ENCODE measurements at places on chromosomes 1 and 21.

DNA sequence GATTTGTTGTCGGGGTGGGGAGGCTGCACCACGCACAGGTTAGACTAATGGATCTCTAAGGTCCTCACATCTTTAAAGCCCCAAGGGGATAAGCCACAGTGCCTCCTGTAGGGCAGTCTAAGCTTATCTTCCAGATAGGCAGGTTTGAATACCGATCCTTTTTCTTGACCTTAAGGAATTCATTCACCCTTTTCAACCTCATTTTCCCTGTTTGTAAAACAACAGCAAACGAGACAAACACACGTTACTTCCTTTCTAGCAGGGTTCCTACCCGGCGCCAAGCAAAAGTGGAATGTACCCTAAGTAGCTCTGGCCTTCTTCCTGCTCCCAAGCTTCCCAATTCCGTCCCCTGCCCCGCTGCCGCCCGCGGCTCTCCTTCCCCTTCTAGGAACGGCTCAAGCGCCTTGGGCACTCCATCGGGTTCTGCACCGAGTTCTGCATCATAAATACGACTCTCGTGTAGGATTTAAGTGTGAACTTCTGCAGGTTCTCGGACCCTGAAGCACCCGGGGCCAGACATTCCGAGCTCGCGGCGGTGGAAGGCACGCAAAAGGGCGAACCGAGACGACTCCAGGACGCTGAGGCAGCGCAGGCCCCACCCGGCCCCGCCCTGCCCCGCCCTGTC lies 548 bp upstream of the CDC20 start:
- peak; percentile 58 for DNase-seq

DNA sequence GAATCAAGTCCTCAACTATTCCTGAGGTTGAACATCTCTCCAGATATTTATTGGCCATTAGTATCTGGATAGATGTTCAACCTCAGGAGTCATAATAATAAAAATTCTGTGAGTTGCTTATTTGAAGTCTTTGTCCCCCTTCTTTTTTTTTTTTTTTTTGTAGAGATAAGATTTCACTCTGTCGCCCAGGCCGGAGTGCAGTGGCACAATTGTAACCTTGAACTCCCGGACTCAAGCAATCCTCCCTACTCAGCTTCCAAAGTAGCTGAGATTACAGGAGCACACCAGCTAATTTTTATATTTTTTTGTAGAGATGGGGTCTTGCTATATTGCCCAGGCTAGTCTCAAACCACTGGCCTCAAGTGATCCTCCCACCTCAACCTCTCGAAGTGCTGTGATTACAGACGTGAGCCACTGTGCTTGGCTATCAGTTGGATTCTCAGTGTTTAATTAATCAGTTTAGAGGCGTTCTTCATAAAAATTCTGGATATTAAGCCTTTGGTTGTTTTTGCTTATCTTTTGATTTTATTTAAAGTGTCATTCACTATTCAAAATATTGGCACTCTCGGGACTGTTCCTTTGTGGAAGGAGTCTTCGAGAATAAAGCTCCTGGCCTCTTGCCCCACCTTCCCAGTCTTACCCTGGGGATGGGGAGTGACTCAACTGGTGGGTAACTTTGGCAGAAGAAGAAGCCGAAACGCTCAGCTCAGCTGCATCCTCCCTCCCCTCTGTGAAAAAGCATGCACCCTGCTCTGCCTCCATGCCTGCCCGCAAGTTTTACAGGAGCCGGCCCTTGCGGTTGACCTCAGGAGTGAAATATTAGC lies 11.2 kb upstream of the HYI start:
- no peak for DNase-seq

- no peak for DNase-seq
These were observed 17.6 kb downstream of the SYNJ1 start for GRCh38 chr21:32710069-32710784.

- no peak for DNase-seq
These were observed 9.1 kb downstream of the CFAP410 start for GRCh38 chr21:44329971-44330681.

GRCh38 chr1:205330150-205330549 lies 8.6 kb upstream of the NUAK2 start:
- no peak for DNase-seq

DNA sequence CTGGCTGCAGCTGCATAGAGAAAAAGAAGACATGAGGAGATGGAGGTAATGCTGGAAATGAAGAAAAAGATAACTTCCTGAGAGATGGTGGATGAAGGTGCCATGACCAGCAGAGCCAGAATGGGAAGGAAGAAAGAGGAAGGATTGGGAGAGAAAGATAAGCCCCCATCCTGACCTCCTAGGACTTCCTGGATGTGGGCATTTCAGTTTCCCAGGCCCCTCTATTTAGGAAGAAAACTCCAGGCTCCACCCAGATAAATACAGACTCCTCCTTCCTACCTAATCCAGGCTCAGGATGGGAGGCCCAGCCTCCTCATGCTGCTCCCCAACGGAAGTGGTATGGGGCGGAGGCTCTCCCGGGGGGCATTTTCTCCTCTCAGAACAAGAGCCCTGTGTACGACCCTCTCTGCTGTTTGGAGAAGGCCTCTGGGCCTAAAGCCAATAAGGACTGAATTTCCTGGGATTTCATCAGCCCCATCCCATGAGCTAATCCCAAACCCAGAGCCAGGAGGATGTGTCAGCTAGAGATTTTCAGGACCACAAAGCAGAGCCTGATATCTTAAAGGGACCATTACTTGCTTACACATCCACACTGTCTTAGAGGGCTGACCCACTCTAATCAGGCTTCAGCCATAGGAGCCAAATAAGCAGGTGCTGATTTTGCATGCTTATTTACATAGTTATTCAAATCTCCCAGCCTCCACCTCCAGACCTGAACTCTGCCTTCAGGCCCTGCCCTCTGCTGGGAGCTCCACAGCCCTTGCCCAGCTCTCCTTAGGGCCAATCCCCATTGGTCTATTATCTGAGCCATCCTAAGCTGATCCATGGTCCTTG lies 5.1 kb upstream of the ARHGEF2 start:
- DNase-seq: no peak

- no peak for DNase-seq
These were observed 38.2 kb downstream of the NTPCR start for GRCh38 chr1:232988572-232989040.

DNA sequence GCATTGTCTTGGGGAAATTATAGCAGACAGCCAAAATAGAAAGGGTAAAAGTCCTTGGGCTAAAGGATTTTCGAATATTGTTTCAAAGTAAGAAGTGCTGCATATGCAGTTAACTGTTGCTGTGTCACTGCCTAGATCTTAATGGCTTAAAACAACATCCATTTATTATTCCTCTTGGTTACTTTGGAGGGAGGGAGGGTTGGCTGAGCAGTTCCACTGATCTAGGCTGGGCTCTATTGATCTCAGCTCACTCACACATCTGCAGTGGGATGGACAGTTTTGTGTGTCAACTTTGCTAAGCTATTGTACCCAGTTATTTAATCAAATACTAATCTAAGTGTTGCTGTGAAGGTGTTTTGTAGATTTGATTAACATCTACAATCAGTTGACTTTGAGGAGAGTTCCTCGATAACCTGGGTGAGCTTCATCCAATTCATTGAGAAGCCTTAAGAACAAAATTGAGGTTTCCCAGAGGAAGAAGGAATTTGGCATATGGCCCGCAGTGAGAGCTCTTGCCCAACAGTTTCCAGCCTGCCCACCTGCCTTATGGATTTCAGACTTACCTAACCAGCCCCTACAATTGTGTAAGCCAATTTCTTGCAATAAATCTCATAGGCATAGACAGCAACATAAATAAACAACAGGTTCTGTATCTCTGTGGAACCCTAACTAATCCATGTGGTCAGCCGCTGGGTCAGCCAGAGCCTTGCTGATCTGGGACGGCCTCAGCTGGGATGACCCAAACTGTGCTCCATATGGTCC lies 187.3 kb downstream of the AK5 start:
- DNase-seq: no peak

GRCh38 chr21:26072666-26073615 lies 97.6 kb downstream of the APP start:
- DNase-seq: no peak

GRCh38 chr1:182120411-182121258 lies 59.1 kb upstream of the ZNF648 start:
- DNase-seq: no peak

DNA sequence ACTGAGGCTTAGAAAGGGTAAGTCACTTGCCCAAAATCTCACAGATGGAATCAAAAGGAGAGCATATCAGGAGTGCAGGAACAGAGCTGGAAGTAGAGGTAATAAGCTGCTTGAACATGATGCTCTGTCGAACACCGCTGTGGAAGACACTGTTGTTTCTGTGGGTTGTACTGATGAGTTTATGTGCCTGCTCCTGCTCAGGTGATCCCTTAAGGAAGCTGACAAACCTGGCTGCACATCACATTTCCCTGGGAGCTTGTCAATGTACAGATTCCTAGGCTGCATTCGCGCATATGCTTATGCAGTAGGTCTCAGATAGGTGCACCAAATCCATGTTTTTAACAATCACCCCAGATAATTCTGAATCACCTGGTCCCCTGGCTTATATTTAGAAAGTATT lies 79.7 kb downstream of the ZNF326 start:
- no peak for DNase-seq

- peak; percentile 50 for DNase-seq
These were observed 17.2 kb downstream of the PTP4A2 start for GRCh38 chr1:31920956-31921355.

DNA sequence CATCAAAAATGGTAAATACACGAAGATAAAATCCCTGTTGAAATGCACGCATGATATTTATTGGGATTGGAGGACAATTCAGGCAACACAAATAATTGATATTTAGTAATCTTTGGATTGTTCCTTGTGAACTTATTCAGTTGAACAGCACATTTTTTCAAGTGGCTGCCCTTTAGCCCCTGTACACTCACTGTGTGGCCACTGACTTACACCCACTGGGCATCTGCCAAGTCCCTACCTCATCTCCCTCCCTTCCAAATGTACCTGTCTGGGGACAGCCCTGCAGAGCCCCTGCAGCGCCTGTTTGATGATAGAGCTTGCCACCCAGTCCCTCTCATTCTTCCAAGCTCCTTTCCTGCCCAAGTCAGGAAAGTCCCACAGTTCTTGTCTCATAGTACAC lies 154.3 kb downstream of the GLUL start:
- no peak for DNase-seq

DNA sequence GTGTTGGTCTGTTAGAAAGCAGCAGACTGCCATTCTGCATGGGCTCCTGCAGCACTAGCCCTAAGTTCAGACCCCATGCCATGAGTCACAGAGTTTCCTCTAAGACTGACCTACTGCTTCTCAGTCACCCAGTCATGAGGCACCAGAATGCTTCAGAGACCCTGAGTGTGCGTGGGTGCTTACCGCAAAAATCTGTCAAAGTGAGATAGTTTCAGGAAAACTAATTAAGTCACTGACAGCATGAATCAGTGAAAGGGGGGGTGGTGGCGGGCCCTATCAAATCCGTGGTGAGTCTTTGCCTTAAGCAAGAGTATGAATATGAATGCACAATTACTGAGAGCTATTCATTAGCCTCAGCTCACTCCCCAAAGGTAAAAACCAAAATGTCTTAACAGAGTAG lies 98.1 kb downstream of the KCTD3 start:
- no peak for DNase-seq

- no peak for DNase-seq
These were observed 483.9 kb downstream of the OMA1 start for GRCh38 chr1:58062635-58063034.

DNA sequence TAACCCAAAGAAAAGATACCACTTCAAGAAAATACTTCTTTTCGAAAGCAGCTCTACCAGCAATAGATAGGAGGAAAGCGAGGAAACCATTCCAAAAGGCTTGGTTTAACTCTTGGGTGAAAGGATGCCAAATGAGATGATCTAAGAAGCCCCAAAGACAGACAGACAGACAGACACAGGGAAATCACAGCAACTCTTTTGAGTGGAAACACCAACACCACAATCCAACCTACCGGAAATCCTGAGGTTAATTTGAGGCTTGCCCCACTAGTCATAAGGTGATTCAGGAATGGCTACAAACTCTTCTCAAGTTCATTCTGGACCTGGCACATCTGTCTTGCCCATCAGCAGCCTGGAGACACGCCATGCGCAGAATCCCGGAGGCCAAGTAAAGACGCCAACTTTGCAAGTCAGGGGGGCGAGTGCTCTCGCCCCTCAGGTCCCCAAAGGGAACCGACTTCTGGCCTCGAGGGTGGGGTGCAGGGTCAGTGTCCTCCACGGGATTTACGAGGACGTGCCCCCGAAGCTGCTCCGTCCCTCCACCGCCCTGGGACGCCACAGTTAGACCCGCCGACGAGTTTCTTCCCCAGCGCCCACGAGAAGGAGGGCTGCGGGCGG lies 778 bp downstream of the EVI5 start:
- peak; percentile 8 for DNase-seq

GRCh38 chr1:38308780-38309179 lies 262.2 kb upstream of the POU3F1 start:
- DNase-seq: no peak

DNA sequence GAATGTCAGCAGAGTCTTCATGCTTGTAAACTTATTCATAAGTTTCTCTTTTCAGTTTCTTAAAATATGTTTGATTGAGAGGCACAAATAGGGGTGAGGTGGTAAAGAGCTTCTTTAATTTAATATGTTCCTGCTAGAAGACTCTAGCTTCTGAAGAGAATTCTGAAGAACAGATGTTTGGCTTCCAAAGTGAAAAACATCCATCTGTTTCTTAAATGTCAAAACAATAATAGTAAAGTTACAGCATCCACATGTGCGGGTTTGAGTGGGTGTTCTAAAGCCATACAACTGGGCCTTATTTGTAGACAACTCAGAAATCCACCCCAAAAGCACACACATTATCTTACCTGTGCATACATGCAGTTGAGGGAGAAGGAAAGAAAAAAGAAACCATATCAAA lies 144.0 kb upstream of the ADGRL4 start:
- DNase-seq: no peak

DNA sequence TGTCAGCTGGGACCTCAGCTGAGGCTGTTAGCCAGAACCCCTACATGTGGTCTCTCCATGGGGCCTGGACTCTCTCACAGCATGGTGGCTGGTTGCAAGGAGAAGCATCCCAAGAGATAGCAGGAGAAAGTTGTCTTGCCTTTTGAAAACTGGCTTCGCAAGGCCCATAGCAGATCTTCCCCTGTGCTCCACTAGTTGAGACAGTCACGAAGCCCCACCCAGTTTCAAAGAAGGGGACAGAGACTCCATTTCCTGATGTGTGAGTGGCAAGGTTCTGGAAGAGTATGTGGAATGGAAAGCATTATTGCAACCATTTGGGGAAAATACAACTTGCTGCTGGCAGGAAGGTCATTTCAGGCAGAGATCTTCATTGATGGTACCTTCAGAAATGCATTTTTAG lies 7.5 kb upstream of the CSRP1 start:
- no peak for DNase-seq

DNA sequence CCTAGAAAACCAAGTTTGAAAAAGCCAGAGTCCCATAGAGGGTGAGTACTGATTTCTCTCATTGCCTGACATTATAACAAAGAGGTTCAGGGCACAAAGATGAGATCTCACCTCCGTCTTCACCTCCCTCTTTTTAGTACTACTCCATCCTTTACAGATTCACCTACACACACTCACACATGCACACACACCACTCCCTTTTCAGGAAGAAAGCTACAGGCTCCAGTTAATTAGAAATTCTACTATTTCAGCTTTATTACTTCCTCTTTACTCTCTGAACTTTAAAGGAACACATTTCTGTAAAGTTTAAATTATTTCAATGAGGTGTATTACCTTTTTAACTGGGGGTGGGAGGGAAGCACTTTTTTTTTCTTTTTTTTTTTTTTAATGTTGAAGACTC lies 59.6 kb upstream of the PRDX6 start:
- DNase-seq: no peak

GRCh38 chr1:53544728-53545515 lies 85.7 kb downstream of the DMRTB1 start:
- no peak for DNase-seq
